ENCODE measurements at places on chromosomes 2 and 18.

DNA sequence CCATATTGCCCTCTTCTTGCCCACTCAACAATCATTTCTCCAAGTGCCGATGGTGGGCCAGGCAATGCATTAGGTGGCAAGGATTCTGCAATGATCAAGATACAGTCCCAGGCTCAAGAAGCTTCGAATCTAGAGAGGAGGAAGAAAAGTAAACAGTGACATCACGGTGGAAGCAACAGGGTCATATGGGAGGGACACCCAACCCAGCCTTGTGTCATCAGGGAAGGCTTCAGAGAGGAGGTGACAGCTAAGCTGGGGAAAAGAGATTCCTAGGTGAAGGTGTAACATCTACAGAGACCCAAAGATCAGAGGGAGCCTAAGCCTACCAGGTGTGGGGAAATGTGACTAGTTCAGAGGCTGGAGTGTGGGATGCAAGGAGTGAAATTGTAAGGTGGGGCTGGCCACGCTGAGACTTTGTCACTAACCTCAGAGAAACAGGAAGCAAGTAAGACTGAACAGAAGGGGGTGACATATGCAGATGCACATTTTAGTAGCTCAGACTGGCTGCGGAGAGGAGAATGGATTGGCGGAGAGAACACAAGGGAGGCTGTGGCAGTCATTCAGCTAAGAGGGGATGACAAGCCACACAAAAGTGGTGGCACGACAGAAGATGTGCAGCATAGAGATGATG, 104.9 kb downstream of the ANKRD44 start:
- peak; percentile 71 for DNase-seq

GRCh38 chr2:205803500-205803899, 121.2 kb downstream of the NRP2 start:
- DNase-seq: no peak

DNA sequence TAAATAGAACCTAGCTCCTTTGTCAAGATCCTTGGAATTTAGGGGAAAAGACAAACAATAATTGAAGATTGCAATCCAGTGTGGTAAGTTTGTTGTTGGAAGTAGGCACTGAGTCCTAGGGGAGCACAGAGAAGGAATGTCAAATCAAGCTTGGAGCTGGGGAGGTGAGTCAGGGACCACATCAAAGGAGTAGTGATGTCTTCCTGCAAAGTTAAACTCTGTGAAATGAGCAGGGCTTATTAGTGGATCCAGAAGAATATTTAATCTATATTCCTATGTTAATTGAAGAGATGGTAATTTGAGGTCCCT, 41.7 kb upstream of the NABP1 start:
- no peak for DNase-seq

- DNase-seq: no peak
These were observed 464.7 kb downstream of the MEIS1 start for GRCh38 chr2:66899648-66900047.

GRCh38 chr2:27264253-27264752, 1.5 kb upstream of the SLC30A3 start:
- peak; percentile 34 for DNase-seq

DNA sequence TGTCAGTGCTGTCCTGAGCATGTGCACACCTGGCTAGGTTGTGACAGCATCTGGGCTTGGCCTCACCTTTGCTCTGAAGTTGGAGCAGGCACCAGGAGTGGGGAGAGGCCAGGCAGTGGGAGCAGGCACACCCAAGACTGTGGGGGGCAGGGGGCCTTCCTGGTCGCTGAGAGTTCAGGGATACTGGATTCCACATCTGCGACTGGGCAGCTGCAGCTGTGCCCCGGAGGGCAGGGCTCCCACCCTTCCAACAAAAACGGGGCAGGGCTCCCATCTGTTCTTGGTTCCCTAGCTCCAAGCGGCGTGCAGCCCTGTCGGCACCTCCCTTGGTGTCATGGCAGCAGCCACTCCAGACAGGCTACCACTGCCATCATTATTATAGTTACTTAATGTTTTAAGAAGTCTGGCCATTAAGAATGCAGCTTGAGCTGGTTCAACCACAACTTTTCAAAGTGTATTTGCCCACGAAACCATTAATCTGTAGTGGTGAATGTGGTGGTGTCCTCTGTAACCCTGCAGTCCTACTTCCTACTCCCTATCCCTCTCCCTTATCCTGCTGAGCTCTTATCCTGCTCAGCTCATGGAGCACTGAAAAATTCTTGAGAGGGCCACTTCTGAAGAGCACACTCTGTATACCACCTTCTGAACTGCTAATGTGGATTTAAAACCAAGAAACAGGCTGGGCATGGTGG, 48.0 kb upstream of the RAB1A start:
- no peak for DNase-seq

- DNase-seq: no peak
These were observed 6.2 kb upstream of the CHST10 start for GRCh38 chr2:100423631-100424030.

- DNase-seq: no peak
These were observed 491.1 kb upstream of the MYT1L start for GRCh38 chr2:2822143-2822542.

DNA sequence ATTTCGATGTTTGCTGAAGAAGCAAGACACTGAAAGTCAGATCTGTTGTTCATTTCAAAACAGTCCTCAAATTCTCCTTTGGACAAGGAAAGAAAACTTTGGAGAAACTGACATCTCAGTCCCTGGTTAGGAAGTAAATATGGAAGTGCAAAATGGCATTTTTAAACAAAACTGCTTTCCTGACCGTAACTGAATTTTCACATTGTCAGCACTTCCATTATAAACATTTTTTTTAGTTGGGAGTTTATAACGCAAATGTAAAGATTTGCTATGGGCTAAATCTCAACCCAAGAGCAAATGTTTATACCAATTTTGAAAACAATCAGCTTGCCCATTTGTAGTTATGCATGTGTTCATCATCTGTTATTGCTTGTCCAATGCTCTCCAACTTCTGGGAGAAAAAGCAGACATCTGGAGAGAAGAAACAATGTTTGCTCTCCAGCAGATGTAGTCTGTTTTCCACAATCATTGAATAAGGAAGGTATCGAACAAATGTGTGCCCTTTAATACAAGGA, 520.1 kb downstream of the ARHGAP15 start:
- no peak for DNase-seq

- DNase-seq: no peak
These were observed 4.3 kb downstream of the COL3A1 start for GRCh38 chr2:188978291-188979081.

- DNase-seq: no peak
These were observed 477.5 kb upstream of the SPHKAP start for GRCh38 chr2:228658998-228659397.

- no peak for DNase-seq
These were observed 73.2 kb upstream of the NRP2 start for GRCh38 chr2:205609113-205609512.

- DNase-seq: no peak
These were observed 66.1 kb downstream of the NAB1 start for GRCh38 chr2:190714958-190715357.

DNA sequence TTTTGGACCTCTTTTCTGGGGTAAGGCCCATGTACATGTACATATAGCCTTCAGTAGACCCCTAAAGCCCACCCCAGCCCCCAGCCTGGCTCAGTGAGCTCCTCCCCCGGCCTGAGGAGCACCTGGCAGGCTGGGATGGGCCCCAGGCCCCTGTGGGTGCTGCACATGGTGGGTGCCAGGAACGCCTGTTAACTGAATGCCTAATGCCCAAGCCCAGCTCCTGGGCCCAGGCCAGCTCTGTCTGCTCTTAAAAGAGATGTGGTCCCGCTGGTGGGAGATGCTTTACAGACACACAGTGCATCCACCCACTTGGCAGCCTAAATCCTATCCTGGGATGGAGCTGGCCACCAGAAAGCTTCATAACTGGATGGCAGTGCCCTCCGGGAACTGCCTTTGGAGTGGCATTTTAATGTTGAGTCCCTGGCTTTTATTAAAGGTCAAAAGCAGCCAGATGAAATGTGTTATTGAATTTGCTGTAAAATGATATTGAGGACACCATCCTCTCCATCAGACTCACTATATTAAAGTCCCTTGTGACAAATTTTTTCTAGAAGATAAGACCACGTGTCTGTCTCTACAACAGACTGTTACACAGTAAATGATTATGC, 7.7 kb upstream of the OXER1 start:
- DNase-seq: no peak

DNA sequence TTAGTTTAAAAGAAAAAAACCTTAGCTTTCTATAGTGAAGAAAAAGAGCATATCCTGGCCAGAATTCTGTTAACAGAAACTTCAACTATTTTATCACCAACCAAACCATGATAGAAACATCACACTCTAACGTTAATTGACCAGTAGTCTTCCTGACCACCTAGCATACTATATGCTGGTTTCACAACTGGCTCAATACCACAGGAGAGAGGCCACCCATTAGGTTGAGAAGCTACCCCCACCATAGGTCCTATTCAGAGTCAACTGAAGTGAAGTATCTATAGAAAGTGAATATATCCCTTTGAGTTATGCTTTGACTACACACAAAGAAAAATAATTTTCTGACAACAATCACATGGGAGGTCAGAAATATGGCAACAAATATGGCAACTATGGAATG, 85.2 kb upstream of the STK17B start:
- DNase-seq: no peak

GRCh38 chr2:225670111-225670974, 270.8 kb downstream of the NYAP2 start:
- DNase-seq: no peak

GRCh38 chr18:78979730-78980278, at the start of gene SALL3:
Gene SALL3 (plus strand): TSS chr18:78979818. CDS start chr18:78980275, 457 bp downstream.
- no peak for DNase-seq

GRCh38 chr2:78586316-78586715, 439.2 kb upstream of the REG3G start:
- DNase-seq: no peak

DNA sequence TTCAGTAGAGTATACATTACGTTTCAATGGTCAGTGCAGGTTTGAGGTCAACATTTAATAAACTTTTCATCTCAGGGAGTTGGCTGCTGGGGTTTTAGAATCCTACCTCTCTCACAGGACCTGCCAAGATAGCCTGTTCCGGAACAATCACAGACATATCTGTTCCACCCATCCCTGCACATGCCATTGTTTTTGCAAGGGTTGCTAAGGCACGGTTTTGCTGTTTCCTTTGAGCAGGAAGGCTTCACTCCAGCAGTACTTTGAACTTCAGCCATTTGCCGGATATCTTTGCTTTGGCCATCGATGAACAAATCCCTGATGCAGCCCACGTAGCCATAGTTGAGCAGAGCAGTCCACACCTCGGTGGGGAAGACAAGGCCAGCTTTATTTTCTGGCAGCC, 493.8 kb downstream of the NRXN1 start:
- DNase-seq: no peak

GRCh38 chr18:41569867-41570266, 385.2 kb upstream of the PIK3C3 start:
- DNase-seq: no peak

DNA sequence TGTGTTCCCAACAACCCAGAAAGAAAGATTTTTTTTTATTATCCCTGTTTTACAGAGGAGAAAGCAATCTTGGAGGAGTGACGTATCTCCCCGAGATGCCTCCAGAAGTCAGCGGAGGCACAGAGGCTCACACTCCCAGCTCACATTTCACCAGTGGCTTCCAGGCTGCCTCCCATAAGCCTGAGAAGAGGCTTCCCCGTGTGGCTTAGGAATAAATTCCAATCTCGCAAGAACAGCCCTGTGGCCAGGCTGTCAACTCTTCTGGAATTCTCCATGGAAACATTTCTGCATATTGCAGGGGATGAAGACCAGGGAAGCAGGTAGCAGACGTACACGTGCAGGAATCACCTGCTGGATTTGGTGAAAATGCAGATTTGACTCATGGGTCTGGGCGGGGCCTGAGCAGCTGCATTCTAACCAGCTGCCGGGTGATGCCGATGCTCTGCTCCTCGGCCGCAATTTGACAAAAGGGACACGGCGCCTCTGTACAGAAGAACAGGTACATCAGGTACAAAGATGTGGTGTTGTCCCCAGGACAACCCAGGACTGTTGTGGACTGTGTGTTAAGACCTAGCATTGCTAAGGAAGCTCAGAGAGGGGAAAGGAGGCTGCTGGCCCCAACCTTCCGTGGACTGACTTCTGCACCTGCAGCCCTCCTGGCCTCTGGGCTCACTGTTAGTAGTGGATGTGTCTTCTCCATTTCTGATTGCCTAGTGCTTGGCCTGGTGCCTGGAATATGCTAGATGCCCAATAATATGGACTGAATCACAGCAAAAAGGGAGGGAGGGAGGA, 114.2 kb upstream of the ID2 start:
- no peak for DNase-seq

DNA sequence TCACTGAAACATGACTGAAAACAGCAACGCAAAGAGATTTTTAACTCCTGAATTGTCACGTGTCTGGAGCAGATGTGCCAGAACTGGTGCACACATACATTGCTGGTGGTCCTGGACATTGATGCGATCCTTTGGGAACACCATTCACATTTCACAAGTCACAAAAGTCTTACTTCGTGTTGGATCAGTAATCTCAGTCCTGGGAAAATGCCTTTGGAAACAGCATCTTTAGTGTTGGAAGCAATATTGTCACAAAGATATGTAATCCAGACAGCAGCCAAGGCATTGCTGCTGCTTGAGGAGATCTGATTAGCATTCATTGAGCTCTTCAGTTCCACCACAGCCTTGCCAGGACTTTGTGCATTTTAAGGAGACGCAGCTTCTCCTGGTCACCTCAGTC, 126.2 kb upstream of the SH3BP4 start:
- DNase-seq: no peak

- DNase-seq: no peak
These were observed 73.4 kb downstream of the ZFP36L2 start for GRCh38 chr2:43152741-43153647.

- no peak for DNase-seq
These were observed 100.3 kb upstream of the MSTN start for GRCh38 chr2:190162851-190163250.

DNA sequence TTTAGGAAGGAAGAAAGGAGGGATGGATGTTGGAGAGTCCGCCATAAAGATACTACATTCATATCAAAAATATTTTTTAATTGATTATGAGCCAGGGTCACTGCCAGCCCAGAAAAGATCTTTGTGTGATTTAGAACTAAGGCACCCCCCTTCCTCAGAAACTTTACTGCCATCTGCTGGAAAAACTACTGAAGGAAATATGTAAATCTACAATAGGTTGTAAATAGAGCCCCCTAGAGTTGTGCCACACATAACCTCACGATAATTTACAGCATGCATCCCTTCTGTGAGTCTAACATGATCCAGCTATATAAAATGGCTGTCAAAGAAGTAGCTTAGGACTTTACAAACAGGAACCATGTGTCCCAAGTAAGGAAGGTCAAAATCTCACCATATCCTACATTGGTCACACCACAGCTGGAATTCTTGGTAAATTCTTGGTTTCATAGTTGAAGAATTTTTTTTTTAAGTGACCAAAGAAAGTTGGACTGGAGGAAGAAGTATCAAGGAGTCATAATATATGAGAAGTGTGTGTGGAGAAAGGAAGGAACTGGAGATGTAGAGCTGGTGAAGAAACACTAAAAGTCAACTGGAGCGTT, 152.5 kb downstream of the CYP26B1 start:
- DNase-seq: no peak

- no peak for DNase-seq
These were observed 248.9 kb downstream of the TCF4 start for GRCh38 chr18:55338978-55339650.

DNA sequence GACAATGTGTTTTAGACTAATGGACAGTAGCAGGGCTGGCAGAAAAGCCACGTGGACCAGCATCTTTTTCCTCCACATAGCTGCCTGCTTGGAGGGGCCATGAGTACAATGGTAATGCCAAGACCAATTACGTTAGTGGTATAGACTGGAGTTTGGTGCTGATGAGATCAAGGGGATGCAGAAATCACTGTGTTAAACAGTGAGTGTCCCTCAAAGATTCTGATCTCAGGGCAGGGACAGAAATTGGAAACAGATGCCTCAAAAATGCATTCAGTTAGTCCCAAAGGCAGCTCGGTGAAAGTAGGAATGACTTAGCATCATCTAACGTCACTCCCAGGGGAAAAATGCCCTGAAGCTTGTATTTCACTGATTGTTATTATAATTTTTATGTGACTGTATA, 72.4 kb downstream of the SLC16A14 start:
- DNase-seq: no peak

All from activated T-cell treated with anti-CD3 and anti-CD28 coated beads, Interleukin-2, amount 50 U/mL, for 72 hours (primary cell).